ENCODE measurements at places on chromosomes 4 and X.

DNA sequence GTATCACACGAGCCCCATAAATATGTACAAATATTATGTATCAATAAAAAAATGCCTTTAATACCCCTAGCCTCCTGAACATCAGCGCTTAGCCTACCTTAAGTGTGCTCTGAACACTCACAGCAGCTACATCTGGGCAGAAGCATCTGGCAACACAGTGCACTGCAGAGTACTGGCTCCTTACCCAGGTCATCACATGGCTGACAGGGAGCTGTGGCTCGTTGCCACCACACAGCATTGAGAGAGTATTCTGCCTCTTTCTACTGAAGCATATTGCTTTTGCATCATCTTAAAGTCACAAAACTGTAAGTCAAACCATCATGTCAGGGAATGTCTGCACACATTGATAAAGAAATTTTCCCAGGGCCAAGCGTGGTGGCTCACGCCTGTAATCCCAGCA is 55.2 kb downstream of the TRIML1 start:
- DNase-seq = no peak

- no peak for DNase-seq
These were observed 101.0 kb downstream of the PAPSS1 start for GRCh38 chr4:107619066-107619465.

DNA sequence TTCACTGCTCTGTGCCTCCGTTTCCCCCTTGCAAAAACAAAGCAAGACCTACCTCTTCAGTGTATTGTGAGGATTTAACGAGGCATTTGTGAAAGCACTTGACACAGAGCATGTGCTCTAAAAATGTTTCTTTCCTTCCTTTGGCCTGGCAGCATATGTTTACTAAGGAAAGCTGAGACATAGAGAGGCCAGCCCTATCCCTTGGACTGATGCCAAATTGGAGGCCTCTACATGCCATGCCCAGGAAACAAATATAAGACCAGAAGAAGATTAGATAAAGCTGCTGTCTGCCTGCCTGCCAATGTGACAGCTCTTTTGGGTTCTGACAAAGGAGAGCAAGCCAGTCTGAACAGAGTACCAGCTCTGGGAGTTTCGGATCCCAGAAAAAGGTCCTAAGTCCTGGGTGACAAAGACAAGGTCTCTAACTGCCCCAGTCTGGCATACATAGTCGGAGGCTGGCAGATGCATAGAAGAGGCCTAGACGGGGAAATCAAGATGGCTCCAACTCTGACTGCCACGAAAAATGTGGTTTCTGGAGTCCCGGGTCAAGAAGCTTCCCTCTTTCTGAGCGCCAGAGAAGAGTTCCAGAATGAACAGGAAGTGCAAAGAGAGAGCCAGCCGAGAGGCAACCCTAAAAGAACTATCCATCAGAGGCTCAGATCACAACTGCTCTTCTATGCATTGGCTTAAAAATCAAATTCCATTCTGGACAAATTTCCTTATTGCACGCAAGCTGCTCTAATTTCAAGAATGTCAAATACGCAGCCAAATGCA is 25.8 kb downstream of the OTUD6A start:
- DNase-seq = peak; percentile 16

DNA sequence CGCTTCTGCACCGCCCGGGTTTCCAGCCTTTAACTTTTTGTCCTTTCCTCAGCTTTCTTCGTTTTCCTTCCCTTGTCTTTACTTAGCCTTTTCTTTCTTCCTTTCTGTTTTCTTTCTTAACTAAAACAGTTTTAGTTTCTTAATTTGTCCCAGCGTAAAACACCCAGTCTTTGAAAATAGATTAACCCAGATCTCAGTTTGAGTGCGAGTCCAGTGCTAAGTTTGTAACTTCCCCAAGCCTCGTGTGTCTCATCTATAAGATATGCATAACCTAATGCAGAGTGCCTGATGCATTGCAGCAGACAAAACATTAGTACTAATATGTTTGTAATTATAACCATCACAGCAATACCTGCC is 460 bp upstream of the GEMIN8 start:
- DNase-seq = peak; percentile 27

- no peak for DNase-seq
These were observed 132.8 kb upstream of the BMP3 start for GRCh38 chr4:80897537-80898303.

GRCh38 chr4:107548211-107548905 is 171.7 kb downstream of the PAPSS1 start:
- no peak for DNase-seq

- no peak for DNase-seq
These were observed 121.8 kb downstream of the PTTG2 start for GRCh38 chr4:38082021-38082420.

All from NCI-H1105 treated with DMSO at 0.1 percent for 48 hours (cell line).